Posterior vena cava (tissue), 2 donors: ENCODE measurements at places on chromosomes 6 and 20. TPM values are rescaled to one million over a fixed set of nuclear protein-coding genes. Genes with fewer than 3 reads are reported as not detected.
A peak's percentile ranks its signal among the peaks of the same experiment; 100 is the strongest.

DNA sequence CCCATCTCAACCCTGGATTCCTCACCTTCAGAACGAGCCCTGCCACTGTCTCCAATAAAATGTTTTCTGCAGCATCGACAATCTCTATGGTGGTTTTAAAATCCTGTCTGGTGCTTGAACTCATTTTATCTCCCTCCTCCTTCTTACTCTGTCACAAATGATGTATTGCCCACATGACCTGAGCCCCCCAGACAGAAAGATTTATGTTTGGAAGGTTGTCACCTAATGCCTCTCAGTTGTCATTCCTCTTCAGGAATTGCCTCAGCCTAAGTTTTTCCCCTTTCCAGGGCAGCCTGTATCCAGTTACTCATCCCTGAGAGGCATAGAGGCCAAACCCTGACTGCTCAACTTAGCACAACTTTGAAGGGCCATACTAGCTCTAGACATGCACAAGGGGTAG lies 9.2 kb downstream of the GPX5 start:
- no peak for DNase-seq

GRCh38 chr6:155115893-155116570 lies 120.9 kb downstream of the TIAM2 start:
- DNase-seq, result no peak

GRCh38 chr6:37696220-37696840 lies 1.4 kb downstream of the MDGA1 start:
- peak; percentile 83 for DNase-seq

GRCh38 chr20:7656687-7657467 lies 283.4 kb downstream of the HAO1 start:
- no peak for DNase-seq

- DNase-seq, result no peak
These were observed at the start of gene SRMS for GRCh38 chr20:63547725-63548480. TSS of gene SRMS (minus strand) at chr20:63547749. CDS start at chr20:63547463, 286 bp downstream.

GRCh38 chr6:157222201-157222981 lies 100.9 kb downstream of the TMEM242 start:
- no peak for DNase-seq

DNA sequence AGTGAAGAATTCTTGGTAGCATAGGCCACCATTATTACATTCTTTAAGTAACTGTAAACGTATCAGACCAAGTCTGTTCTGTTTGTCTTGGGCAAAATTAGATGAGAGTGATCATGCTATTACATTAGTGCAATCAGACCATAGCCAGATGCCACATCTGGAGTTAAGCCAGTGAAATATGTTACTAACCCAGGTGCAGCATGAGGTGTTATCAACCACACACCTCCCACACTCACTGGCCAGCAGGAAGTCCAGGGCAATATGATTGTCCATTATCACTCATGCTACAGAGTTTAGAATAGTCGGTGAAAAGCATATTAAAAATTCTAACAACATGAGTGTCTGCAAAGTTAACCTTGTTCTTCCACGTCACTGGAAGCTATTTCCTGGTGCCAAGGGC lies 174.7 kb upstream of the PROKR2 start:
- no peak for DNase-seq

- DNase-seq, result no peak
These were observed 33.5 kb upstream of the MCM3 start for GRCh38 chr6:52317841-52318581.

GRCh38 chr20:32018269-32019155 lies 8.3 kb downstream of the CCM2L start:
- no peak for DNase-seq

DNA sequence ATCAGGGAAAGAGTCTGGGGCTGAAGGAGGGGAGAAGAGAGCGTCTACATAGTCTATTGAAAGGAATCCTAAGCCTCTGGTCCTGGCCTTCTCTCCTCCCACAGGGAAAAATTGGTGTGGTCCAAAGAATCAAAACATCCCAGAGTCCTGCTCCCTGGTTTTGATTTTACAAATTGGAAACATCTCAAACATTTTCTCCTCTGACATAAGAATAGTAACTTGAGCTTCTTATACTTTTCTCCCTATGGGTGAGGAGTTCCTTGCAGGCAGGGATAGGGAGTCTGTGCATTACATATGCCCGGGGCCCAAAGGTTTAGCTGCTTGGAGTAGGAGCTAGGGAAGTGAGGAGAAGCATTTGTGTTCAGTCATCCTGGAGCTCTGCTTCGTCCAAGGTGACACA lies 120.0 kb upstream of the GGTLC1 start:
- DNase-seq, result no peak

DNA sequence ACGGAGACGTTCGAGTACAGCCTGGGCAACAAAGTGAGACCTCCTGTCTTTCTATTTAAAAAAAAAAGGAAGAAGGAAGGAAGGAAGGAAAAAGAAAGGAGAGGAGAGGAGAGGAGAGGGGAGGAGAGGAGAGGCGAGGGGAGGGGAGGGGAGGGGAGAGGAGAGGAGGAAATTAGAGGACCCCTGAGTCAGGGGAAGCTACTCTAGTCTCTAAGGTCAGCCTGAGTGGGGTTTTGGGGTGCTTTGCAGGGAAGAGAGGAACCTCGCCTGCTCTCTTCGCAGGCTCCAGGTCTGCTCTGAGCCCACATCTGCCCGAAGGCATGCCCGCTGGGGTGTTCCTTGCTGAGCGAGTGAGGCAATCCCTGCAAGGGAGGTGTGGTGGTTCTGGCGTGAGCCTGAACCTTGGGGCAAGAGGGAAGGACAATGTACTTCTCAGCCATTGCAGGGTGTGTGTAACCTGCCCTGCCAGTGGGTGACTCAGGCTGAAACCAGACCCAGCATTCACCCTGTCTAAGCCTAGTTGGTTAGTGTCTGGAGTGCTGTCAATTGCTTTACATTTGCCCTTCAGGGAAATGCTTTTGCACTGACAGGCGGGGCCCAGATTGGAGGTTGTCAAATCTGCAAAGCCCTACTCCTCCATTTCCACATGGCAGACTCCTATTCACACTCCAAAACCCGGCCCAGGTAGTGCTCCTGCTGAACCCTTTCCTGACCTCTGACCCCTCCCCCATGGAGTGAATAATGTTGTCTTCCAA lies 15.3 kb upstream of the MMP9 start:
- DNase-seq, result no peak

The DOP1A gene
- 20.5 TPM for total RNA-seq

The MAS1 gene
- 0.42 TPM for total RNA-seq

The CDH22 gene
- total RNA-seq, result 0.28 TPM
